Hypothalamus (tissue), 51 donors: ENCODE measurements at places on chromosomes 13 and 19.

DNA sequence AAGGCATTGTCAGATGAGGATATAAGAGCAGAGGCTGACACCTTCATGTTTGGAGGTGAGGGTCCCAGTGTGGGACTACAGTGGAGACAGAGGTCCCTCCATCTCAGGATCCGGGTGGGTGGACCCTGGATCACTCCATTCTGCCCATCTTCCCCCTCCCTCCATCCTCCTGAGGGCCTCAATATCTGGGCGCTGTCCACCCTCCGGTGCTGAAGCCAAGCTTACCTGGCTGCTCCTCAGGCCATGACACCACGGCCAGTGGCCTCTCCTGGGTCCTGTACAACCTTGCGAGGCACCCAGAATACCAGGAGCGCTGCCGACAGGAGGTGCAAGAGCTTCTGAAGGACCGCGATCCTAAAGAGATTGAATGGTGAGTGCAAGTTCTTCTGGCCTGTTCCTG lies 11.9 kb downstream of the CYP4F12 start:
- no peak for DNase-seq

DNA sequence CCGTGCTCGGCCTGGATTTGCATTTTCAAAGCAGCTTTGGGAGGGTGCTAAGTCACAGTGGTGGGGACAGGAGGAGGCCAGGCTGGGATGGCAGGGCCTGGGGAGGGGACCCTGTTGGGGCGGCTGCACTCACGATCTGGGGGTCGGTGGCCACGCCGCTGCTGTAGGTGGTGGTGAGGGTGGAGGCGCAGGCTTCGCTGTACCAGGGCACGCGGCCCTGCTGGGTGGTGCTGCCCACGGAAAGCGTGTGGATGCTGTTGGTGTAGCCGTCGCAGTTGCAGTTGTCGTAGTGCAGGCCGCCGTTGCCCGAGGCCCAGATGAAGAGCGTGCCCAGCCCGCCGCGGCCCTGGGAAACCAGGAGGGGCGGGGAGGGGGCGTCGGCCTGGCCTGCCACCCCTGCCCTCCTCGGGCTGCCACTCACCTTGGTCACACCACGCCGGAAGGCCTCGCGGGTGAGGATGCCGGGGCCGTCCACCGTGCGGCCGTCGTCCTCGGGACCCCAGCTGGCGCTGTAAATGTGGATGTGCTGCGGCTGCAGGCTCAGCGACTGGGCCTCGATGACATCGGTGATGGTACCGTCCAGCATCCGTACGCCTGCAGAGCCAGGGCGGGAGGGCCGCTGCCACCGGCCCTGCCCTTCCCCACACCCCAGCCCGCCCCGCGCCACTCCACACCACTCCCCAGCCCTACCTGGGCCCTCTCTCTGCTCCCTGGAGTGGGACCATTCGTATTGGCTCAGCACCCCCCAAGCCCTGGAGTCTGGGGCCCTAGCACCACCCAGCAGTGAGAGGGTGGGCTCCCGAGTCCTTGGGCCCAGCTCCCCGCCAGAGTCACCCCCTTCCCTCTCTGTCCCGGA lies 3.2 kb downstream of the PCSK4 start:
- no peak for DNase-seq

GRCh38 chr19:52936151-52936953 lies 13.1 kb upstream of the ZNF888 start:
- no peak for DNase-seq

GRCh38 chr13:79407349-79407979 lies 1.4 kb upstream of the RBM26 start:
- DNase-seq = no peak

- DNase-seq = no peak
Observed at GRCh38 chr13:46543287-46543686, 9.7 kb upstream of the LRCH1 start.

DNA sequence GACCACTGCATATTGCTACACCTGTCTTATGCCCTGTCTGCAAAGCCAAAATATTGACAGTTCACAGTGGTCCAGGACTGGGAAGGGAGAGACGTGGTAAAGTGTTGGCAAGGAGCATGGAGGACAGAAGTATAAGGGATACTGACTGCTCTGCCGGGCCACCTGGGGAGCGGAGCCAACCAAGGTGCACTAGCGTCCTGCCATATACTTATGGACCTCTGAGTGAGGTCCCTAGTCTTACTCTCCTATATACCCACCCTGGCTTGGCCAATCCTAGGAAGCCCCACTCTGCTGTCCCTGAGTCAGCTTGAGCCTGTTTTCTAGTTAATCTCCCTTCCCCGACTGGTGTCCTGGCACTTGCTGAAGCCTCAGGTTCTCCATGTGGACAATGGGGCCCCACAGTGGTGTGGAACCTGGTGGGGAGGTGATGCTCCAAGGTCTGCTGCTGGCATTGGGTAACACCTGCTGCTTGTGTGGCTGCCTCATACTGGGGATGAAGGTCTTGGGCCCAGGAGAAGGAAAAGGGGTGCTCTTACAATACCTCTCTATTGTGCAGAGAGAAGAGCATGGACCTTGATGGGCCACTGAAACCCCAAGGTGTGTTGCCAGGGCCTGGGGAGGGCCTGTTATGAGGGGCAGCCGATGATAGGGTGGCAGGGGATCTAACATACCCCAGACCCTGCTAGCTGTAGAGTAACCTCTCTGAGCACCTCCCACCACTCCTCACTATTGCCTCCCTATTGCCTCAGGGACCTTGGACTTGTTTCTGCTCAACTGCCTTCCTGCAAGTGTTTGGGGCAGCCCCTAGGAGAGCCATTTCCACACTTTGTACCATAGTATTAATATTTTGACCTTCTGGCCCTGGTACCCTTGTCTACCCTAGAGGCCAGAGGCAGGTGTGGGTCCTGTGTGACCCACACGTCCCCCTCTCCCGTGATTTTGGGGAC lies 6.7 kb upstream of the TRIM28 start:
- DNase-seq = no peak

- DNase-seq = no peak
Observed at GRCh38 chr19:1852581-1853128, 4.4 kb upstream of the REXO1 start.

DNA sequence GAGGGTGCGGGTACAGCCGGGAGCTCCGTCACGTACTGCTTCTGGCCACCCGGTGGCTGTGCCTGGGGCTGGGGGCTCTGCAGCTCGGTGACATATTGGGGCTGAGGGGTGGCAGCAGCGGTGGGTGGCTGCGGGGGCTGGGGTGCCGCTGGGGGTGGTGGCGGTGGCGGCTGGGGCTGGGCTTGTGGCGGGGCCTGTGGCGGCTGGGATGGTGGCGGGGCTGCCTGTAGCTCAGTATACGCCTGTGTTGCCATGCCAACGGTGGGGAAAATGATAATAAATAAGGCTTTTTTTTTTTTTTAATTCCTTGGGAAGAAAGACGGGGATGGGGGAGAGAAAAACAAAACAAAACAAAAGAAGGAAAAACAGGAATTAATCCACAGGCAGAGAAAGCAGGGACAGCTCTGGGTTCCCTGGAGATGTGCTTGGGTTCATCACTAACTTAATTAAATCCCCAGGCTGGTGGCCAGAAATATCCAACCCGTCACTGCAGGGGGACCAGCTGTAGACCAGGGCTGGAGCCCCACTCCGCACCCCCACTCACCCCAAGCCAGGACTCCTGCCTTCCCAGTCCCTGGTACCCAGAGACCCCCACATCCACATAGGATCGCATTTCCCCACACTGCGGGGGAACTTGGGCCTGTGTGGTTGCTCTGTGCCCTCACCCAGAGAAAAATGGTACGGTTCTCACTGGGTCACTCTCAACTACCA lies 12.4 kb downstream of the RFX1 start:
- DNase-seq = no peak

DNA sequence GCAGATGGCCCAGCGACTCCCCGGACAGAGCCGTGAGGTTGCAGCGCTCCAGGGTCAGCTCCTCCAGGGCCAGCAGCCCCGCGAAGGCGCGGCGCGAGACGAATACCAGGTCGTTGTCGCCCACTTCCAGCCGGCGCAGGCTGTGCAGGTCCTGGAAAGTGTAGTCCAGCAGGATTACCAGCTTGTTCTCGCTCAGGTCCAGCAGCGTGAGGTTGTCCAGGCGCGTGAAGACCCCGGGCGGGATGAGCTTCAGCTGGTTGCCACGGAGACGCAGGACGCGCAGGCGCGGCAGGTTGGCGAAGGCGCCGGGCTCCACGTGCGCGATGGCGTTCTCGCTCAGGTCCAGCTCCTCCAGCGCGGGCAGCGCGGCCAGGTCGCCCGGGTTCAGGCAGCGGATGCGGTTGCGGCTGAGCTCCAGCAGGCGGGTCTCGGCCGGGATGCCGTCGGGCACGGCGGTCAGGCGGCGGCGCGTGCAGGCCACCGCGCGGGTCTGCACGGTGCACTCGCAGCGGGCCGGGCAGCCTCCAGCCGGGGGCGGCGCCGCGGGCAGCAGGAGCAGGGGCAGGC lies 9.3 kb upstream of the PEAK3 start:
- no peak for DNase-seq

DNA sequence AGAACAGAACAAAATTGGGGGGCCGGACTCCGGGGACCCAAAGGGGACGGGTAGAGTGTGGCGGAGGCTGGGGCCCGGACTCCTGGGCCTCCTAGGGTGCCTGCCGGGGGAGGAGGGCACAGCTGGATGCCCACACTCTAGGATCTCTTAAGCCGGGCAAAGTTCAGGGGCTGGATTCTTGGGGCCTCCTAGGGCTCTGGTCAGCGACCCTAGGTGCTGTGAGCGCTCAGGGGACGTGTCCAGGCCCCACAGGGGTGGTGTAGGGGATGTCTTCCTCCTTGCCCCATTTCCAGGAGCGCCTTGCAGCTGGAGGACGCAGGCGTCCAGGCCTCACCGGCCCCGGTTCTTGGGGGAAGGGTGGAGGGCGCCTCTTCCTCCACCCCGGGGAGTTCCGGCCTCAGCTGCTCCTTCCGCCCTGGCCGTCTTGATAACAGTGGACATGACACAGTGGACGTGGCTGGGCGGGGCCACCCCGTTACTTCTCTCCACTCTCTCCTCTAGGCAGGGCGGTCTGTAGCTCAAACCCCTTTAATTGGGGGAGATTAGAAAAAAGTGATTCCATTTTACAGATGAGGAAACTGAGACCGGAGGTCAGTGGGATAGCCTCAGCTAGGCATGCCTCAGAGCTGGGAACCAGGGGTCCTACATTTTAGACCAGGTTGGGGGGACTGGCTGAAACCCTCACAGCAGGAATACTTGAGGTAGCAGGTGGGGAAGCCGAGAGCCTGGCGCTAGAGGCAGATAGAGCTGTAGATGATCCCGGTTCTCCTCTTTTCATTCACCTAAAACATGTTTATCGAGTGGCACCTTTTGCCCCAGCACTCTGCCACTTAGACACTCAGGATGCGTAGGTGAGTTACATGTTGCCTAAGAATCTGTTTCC lies 705 bp downstream of the STXBP2 start:
- DNase-seq = no peak

DNA sequence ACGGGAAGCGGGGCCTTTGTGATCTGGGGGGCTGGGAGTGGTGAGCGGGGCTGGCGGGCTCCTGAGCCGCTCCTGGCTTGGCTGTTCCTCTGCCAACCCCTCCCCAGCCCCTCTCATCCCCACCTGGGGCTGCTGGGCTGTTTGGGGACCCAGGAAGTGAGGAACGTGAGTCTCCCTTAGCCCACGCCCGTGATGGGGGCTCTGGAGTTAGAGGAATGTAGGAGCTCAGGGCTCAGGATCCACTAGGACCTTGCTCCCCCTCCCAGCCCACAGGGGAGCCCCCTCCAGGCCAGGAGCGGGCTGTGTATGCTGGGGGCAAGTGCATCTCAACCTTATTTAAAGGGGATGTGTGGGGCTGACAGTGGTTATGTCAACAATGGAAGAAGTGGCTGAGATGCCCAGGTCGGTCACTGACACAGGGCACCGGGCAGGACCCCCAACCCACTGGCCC lies 134.1 kb downstream of the URI1 start:
- no peak for DNase-seq

DNA sequence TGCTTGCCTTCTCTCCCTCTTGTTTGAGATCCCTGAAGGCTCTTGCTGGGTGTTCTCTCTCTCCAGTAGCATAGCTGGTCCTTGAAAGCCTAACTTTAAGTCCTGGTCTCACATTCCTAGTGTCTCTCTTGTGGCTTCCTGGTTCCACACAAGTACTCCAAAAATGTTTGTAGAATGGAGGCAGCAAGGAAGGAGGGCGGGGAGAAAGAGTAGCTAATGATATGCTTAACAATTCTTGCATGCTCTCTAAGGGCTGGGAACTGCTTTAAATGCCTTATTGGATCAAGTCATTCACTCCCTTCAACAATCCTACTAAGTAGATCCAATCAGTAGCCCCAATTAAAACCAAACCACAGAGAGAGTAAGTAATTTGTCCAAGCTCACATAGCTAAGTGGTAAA lies 357.3 kb downstream of the KLF5 start:
- DNase-seq = no peak

GRCh38 chr19:9878511-9879196 lies 43.5 kb downstream of the PIN1 start:
- no peak for DNase-seq

DNA sequence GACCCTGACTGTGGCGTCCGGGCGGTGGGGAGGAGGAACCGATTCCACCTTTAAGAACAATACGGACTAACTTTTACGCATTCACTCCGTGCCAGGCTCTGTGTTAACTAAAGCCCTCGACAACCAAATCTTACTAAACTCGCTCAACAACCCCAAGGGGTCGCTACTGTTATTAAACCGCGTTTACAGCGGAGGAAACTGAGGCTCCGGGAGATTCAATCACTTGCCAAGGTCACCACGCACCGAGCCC lies 1.2 kb downstream of the SAMD1 start:
- DNase-seq = no peak

DNA sequence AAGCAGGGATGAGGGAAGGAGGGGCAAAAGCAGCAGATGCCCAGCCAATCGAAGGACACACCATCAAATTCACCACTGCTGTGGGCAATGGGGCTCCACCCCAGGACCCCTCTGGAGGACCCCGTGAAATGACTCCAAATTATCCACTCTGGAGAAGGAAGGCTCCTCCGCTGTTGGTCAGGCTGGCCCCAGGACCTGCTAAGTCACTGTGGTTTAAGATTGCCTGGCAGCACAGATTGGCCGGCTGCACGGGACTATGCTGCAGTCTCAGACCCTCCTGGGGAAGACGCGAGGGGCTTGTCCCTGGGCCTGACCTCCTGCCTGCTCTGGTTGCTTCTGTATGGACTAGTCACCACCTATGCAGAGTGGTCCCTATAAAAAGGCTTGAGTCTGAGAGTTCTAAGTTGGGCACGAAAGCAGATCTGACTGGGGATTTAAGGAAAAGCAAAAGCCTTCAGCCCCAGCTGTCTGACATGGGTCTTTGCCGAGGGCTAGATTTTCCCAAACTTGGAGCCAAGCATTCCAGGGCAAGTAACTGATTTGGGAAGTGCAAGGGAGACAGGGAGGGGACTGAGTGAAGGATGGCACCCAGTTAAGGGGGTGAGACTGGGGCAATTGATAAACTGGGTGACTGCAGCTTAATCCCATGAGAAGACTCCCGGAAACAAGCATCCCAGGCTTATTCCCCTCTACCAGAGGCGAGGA lies 91.7 kb downstream of the TSHZ3 start:
- no peak for DNase-seq

DNA sequence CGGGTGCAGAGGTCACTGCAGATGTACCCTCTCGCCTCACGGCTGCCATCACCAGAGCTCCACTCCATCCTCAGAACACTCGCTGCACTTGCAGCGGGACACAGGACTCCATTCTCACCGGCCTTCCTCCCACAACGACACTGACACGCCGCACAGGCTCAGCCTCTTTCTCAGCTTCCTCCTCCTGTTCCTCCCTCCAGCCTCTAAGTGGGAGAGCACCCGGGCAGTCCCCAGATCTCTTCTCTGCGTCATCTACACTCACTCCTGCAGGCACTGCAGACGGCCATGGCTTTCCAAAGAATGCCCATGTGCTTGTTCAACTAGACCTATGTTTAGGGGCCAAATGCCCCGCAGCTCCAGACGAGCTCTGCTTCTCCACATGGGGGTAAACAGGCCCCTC lies 14.3 kb upstream of the FKRP start:
- no peak for DNase-seq

GRCh38 chr19:2034729-2035589 lies 16.1 kb downstream of the MKNK2 start:
- DNase-seq = no peak
